Mesenteric fat pad (tissue), 1 donor: ENCODE measurements at places on chromosomes 4 and X. TPM values are rescaled to one million over a fixed set of nuclear protein-coding genes. Genes with fewer than 3 reads are reported as not detected.

Gene HERC5
- 5.9 TPM for total RNA-seq

Gene CHRNA9
- not detected for total RNA-seq

GRCh38 chrX:133081990-133082389 lies 14.9 kb downstream of the USP26 start:
- no peak for DNase-seq

DNA sequence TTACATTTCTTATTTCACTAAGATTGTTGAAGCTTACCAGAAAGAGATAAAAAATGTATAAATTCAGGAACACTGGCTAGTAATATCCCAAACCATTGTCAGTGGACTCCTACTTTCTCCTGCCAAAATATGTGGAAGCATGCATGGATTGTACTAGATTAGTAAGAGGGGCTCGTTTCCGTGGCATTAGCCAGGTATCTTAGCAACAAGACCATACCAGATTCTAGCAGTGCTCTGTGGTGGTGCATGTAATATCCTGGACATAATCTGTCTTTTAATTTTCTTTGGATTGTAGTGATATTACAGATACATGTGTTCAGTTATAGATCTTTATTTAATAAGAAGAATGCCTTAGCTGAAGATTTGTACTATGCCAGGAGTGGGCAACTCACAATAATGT lies 371.9 kb upstream of the PITX2 start:
- no peak for DNase-seq

Gene DRD5
- not detected for total RNA-seq

Gene PFKFB1
- total RNA-seq, result 18.5 TPM

- DNase-seq, result no peak
Observed at GRCh38 chrX:130165181-130165702, 399 bp downstream of the AIFM1 start.

Gene SOD3
- total RNA-seq, result 128 TPM

- DNase-seq, result no peak
Observed at GRCh38 chr4:7195546-7196287, 3.4 kb downstream of the SORCS2 start.

DNA sequence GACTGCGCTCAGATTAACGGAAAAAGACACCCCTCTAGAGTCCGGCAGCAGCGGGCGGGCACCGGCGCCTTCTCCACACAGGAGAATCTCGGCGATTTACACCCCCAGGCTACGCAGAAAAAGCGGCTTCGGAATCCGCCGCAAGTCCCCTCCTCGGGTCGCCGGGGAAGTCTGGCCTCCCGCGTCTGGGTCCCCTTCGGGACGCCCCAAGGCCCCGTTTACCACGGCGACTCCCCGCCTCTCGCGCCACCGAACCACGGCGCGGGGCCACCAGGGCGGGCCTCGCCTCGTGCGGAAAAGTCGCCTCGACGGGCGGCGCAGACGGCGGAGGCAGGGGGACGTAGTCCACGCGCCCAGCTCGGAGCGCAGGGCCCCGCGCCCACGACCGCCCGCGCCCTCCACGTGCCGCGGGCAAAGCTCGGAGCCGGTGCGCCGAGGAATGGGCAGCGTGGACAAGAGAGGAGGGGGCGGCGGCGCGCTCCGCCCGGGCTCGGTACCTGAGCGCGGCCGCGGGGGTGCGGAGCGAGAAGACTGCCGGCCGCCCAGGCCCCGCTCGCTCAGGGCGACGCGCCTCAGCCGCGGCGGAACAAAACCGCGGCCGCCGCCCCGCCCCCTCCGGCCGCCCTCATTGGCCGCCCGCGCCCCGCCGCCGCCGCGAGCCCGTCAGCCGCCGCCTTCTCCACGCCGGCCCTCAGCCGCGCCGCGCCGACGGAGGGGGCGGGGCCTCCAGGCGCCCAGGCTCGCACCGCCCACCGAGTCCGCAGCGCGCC lies at the start of gene FAM53A:
Gene FAM53A (minus strand): TSS at position 578 of the 770 bp plus-strand sequence. CDS start 15,572 bp downstream, outside the sequence.
- no peak for DNase-seq

DNA sequence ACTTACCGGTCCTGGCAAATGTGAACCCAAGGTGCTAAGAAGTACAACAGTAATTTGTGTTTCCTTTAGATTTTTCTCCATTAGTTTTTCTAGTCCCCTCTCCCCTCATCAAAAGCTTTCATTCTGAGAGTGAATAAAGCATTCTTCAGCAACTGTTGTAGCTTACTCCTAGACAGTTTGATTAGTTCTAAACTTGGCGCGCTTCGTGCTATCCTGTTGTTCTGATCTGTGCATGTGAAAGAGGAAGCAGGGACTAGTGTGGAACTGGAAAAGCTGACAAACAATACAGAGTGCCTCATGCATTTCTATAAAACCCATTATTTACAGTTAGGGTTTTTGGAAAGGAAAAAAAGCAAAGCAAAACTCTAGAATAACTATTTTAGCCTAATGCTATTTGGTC lies 556.9 kb upstream of the SLIT2 start:
- no peak for DNase-seq

DNA sequence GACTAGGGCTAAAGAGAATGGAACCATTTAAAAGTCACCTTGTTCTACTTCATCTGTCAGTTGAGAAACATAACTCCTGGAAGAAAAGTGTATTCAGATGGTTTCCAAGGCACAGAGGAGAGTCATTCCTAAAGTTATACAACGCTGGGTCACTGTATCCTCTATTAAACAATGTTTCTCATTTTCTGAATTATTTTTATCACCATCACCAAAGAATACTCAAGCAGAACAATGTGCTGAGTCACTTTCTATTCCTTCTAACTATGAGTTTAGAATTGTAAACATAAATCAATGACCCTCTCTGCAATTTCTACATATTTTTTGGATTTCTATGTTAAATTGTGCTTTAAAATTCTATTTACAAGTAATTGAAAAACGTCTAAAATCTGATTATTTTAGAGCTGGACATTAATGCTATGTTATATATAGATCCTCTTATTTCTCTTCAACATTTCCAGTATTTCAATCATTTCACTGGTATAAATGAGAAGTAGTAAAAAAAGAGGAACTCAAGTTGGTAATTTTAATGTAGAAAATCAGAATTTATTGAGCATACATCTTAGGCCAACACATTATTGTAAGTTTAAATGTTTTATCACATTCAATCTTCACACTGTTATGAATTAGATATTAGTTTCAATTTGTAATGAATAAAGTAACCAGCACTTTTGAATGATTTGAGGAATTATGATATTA lies 7.5 kb downstream of the DTHD1 start:
- no peak for DNase-seq

DNA sequence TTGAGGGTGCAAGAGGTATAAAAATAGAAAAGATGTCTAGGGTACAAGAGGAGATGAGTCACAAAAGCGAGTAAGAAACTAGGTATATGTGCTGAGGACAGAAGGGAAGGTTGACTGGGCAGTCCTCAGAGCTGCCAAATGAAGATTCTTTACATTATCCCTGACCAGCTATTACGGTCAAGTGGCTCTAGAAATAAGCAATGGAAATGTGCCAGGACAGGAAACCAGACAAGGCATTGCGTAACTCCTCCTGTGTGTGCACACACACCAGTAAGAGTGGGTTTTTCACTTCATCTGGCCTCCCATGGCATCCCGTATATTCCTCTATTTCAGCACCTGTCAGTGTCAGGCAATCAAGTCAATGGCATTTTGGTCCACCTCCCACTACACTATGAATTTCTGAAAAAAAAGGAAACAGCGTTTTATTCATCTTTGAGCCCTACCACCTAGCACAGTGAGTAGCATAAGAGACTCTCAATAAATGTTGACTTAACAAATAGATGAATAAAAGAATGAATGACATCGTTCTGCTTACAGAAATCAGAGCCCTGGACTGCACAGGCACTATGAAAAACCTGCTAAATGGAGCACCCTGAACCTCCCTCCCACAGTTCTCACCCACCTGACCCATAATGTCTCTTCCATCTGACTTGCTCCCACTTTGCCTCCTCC lies 62.6 kb upstream of the KLF3 start:
- no peak for DNase-seq

Gene EDA
- total RNA-seq, result 3.1 TPM

DNA sequence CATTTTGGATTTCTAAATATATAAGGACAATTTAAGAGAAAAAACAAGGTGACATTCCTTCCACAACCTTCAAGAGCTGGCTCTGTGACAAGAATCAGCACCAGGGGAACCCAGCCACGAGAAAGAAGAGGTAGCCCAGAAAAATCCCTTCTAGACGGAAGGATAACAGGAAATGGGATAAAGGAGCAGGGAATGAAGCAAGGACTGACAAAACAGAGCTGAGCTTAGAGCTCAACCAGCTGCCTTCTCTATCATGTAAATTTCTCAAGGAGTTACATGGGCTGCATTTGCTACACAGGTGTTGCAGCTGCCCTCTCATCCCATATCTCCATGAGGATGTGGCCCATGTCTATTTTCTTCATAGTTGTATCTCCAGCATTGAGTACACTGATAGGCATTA lies 154.2 kb upstream of the PRDX4 start:
- no peak for DNase-seq

- no peak for DNase-seq
Observed at GRCh38 chr4:125323654-125324053, 8.9 kb downstream of the FAT4 start.

DNA sequence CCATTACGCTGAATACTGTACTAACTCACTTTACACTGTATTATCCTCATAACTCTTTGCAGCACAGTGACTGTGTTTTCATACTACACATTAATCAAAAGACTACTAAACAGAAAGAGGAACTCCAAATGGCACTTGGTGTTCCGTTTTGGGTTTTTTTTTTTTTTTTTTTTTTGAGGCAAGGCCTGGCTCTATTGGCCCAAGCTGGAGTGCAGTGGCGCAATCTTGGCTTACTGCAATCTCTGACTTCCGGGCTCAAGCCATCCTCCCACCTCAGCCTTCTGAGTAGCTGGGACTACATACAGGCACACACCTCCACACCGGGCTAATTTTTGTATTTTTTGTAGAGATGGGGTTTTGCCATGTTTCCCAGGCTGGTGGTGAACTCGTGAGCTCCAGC lies 10.7 kb downstream of the KLHL8 start:
- no peak for DNase-seq

- no peak for DNase-seq
Observed at GRCh38 chr4:9994246-9994847, 26.9 kb downstream of the SLC2A9 start.

Gene PABPC5
- 1.1 TPM for total RNA-seq

GRCh38 chr4:39544580-39545315 lies 17.5 kb upstream of the UGDH start:
- DNase-seq, result no peak

Gene DKK2
- 0.77 TPM for total RNA-seq

Gene TACR3
- not detected for total RNA-seq

Gene AKAP14
- total RNA-seq, result not detected

DNA sequence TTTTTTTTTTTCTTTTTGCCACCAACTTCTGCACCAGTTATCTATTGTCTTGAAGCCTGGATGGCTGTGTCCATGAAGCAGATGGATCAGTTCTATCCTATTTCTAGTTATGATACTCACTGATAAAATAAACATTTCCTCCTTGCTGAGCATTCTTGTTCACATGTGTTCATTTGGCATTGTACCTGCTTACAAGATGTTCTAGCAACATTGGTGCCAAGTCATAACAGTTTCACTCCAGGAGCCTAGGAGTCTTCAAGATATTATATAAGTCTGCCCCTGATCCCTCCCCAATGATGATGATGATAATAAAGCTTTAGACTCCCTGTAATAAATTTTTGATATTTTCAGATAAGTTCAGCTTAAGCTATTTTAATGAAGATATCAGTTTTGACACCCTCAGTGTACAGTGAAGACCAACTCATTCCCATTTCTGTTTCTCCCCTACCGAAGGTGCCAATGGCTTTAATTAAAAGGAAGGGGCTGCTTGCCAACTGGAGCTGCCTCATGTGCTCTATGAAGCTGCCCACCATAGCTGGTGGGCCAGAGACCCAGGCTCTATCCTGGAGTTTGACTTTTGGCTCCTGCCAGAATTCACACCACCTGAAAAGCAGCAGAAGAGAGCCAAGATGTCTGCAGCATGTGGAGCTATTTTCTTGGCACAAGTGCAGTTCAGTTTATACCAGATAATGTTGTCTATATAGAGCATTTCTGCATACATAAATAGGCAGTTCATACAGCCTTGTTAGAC lies 265.4 kb upstream of the TET2 start:
- DNase-seq, result no peak

DNA sequence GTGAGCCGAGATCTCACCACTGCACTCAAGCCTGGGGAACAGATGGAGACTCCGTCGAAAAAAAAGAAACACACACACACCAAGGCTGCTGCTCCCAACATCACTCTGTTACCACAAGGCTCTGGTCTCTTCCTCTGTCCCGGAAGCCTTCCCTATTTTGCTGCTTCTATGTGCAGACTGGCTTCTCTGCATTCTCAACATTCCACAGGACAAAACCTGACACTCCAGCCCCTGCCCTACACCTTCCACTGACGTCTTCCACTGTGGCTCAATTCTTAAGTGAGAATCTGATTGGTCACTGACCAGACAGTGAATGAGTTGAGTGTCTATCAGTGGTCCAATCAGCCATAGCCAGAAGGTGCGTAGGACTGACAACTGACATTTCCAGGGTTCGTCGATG lies 5.9 kb downstream of the ODAPH start:
- no peak for DNase-seq

- DNase-seq, result no peak
Observed at GRCh38 chr4:47469951-47470350, 6.4 kb upstream of the COMMD8 start.

Gene RGN
- total RNA-seq, result 4.6 TPM

DNA sequence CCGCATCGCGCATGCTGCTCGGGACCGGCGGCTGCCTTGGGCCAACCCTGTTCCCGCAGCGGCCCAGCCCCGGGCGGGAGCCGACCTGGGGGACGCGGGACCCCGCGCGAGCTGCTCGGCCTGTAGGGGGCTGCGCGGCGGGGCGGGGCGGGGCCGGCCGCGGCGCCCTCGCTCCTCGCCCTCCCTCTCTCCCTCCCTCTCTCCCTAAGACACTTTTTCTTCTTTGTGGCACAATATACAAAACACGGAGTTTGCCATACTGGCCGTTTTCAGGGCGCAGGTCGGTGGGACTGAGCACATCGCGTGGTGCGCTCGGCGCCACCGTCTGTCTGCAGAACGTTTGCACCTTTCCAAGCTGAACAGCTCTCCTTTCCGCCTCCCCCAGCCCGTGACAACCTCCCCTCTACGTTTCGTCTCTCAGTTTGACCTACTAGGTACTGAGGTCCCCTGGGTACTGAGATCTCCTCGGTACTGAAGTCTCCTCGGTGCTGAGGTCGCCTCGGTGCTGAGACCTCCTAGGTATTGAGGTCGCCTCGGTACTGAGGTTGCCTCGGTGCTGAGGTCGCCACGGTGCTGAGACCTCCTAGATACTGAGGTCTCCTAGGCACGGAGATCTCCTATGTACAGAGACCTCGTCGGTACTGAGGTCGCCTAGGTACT lies 261.1 kb upstream of the PLCXD1 start:
- DNase-seq, result no peak

- no peak for DNase-seq
Observed at GRCh38 chrX:17674601-17675000, 62.7 kb upstream of the SCML1 start.

GRCh38 chr4:57550198-57550597 lies 440.0 kb upstream of the IGFBP7 start:
- no peak for DNase-seq
